ENCODE measurements at places on chromosomes 1 and 21.
A peak's percentile ranks its signal among the peaks of the same experiment; 100 is the strongest.

- DNase-seq = no peak
Observed at GRCh38 chr1:33391343-33392078, 39.4 kb downstream of the PHC2 start.

GRCh38 chr1:24186031-24186710 is 918 bp downstream of the IFNLR1 start:
- DNase-seq = no peak

DNA sequence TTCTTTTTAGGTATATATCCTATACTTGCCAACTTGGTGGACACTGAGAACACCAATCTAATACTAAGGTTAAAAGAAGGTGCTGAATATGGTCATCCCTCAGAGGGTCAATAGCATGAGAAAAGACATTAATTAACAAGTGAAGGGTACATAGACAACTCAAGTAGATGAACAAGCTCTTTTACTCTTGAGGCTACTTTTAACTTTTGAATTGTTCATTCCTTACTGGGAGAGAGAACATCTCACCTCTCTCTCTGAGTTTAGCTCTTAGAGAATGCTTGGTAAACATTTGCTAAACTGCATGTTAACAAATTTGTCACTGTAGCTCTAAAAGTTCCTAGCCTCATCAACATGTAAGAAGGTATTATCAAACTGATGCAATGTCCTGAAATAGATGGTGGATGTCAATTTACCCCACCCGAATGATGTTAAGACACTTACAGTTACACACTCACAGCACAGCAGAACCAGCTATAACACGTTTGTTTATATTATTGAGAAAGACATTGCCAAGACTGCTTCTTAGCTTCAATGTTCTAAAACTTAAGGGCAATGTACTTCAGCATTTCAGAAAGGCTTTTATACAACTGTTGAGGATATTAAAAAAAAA is 35.9 kb downstream of the HEATR1 start:
- DNase-seq = no peak

- DNase-seq = no peak
Observed at GRCh38 chr1:2412773-2413494, 570 bp upstream of the PEX10 start.

GRCh38 chr1:51961954-51962353 is 28.5 kb downstream of the RAB3B start:
- no peak for DNase-seq

GRCh38 chr1:23837908-23838307 is 12.7 kb upstream of the HMGCL start:
- DNase-seq = no peak

DNA sequence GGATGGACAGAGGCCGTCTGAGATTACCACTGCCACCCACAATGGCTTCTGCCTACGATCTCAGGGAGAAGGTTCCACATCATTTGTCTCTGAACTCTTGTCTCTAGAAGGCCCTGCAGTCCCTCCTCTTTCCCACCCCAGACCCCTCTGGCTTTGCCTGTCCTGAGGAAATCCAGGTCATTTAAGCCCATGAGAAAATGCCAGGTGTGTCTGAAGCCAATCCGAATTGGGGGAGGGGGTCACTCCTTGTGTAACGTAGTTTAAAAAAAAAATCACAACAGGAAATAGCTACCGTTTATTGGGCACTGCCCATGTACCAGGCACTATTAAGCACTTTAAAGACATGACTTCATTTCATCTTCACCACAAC is 7.5 kb upstream of the MYOM3 start:
- DNase-seq = no peak

GRCh38 chr1:197314682-197315081 is 46.6 kb downstream of the CRB1 start:
- no peak for DNase-seq

- no peak for DNase-seq
Observed at GRCh38 chr1:200909757-200910239, 15.1 kb downstream of the INAVA start.

DNA sequence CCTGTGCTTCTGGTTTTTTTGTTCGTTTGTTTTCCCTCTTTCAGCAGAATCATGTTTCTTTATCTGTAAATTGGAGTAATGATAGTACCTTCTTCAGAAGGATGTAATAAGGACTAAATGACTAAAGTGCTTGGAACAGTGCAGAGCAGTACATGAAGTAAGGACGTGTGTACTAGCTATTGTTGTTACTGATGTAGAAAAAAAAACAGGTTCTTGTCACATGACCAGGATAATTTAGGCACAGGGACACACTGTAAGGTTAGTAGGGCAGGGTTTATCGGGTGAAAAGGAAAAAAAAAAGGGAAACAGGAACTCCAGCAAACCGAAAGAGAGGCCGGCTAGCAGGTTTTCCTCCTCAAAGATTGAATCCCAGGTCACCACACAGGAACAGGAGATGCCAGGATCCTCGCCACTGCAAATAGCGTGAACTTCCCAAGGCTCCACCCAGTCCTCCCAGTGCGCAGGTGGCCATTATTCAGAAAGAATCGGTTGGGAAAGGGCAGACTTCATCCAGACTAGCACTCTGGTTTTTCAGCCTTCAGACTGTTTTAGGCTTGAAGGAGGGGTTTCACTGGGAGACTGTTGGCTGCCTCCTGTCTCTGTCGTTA is 63.8 kb upstream of the PRRC2C start:
- DNase-seq = no peak

GRCh38 chr1:187654635-187655034 is 825.9 kb downstream of the PLA2G4A start:
- DNase-seq = no peak

GRCh38 chr1:206923009-206923960 is 1.5 kb upstream of the FCMR start:
- DNase-seq = peak; percentile 51

- DNase-seq = no peak
Observed at GRCh38 chr21:35478161-35479064, 429.3 kb upstream of the RUNX1 start.

DNA sequence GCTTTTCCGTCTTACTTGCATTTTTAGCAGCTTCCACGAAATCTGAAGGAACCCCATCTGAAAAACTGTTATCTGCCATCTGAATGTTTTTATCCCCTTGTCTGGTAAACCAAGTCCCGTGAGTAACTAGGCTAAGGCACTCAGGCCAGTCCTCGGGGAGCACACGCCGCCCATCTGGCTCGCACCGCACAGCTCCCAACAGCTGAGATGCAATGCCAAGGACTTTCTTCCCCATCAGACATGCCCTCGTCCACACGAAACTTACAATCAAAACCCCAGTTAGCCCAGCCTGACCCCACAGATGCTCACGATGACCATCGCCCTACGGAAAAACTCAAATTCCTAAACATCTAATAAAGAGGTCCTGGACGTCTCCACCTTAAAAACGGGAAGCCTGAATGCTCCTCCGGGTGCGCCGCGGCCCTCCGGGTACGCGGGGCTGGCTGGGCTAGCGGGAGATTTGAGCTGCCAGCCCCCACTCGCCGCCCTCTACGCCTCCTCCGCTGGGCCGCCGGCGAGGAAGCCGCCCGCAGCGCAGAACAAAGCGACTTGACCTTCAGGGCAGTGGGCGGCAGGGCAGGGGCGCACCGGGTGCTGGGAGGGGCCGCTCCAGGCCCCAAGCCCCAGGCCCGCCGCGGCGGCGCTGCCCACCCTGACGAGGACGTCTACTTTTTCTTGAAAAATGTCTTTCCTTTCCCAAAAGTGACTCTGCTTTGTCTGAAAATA is 36.6 kb downstream of the CD58 start:
- no peak for DNase-seq

- no peak for DNase-seq
Observed at GRCh38 chr21:33020558-33021100, 5.1 kb upstream of the OLIG2 start.

GRCh38 chr21:36097427-36098181 is 27.8 kb downstream of the CBR1 start:
- DNase-seq = no peak

- no peak for DNase-seq
Observed at GRCh38 chr1:7406641-7407543, 364.2 kb upstream of the VAMP3 start.

DNA sequence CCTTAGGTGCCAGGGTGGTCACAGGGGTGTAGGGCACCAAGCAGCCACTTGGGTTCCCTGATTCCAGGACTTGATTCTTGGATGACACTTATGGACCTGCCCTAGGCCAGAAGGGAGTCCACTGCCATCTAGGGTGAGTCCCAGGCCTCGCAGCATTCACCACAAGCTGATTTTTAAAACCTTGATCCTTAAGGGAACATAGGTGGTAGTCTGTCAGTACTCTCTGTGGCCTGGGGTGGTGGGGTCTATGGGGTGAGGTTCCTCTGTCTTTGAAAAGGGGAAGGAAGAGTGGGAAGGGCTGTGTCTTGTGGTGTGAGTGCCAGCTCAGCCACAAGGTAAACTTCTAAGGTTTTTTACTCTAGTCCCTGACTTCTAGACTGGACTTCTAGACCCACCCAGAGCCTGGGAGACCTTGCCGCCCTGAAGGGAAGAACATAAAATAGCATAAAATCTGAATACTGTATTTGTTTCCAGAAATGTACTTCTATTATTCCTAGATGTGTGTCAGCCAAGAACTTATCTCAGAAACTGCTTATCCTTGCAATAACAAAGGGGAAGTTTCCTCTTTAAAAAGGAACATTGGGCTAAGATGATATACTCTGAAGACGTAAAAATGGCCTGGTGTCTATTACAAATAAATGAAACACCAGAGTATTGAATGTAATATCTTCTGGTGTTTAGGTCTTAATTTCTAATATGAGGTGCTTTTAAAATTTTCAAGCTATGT is 757.3 kb downstream of the LTN1 start:
- DNase-seq = no peak

GRCh38 chr1:94240822-94241221 is 3.4 kb upstream of the ARHGAP29 start:
- DNase-seq = no peak

GRCh38 chr1:83554174-83554573 is 444.8 kb downstream of the TTLL7 start:
- DNase-seq = no peak

DNA sequence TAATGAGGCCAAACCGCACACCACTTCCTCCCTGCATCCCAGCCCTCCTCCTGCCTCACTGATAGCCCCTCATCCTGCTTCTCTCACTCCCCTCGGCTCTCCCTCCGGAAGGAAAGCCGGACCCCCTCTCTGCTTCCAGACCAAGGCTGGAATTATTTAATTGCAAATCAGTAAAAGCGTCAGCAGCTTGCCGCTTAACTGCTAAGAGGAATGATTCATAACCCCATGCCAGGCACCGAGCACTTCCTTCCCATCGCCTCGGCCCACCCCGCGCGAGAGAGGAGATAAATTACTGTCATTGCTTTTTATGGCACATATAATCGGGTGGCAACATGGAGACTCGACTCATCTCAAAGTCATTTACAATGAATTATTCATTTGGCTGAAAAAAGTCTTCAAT is 77.3 kb downstream of the UBIAD1 start:
- no peak for DNase-seq

DNA sequence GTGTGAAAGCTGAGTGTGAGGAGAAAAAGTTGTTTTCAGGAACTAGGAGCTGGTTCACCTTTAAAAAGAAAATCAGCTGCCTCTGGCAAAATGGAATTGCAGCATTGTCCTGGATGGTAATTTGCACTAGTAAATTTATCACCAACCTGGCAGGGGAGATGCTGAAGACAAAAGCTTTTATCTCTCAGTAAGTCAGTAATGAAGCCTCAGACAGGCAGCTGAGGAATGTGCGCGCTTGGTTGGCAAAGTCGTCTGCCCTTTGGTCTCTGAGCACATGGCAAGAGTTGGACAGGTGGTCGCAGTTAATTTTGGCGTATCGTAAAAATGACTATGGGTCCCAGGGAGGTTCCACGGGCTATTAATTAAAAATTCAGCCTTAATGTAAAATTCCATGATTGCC is 131.9 kb downstream of the BACH1 start:
- DNase-seq = no peak

GRCh38 chr1:174262349-174263241 is 103.3 kb downstream of the RABGAP1L start:
- DNase-seq = no peak

DNA sequence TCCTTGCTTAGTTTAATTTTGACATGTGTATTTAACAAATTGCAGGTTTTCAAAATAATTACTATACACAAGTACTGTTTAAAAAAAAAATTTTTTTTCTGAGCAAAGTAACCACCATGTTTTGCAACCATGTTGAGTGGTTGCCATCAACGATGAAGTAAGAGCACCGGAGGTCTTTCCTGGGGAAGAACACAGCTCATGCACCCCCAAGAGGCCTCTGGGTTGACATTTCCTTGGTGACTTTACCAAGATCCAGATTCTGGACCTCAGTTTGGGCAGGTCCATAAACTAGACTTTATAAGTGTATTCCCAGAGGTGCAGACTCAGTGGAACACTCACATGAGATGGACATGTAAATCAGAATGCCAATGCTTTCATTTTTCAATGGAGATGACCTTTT is 36.8 kb upstream of the RALGPS2 start:
- DNase-seq = no peak
